D721Med (cell line): ENCODE measurements at places on chromosomes 5 and 9.

GRCh38 chr5:31987985-31988710 lies 186.0 kb downstream of the GOLPH3 start:
- DNase-seq: no peak

GRCh38 chr5:14408969-14409586 lies 172.5 kb upstream of the OTULINL start:
- no peak for DNase-seq

DNA sequence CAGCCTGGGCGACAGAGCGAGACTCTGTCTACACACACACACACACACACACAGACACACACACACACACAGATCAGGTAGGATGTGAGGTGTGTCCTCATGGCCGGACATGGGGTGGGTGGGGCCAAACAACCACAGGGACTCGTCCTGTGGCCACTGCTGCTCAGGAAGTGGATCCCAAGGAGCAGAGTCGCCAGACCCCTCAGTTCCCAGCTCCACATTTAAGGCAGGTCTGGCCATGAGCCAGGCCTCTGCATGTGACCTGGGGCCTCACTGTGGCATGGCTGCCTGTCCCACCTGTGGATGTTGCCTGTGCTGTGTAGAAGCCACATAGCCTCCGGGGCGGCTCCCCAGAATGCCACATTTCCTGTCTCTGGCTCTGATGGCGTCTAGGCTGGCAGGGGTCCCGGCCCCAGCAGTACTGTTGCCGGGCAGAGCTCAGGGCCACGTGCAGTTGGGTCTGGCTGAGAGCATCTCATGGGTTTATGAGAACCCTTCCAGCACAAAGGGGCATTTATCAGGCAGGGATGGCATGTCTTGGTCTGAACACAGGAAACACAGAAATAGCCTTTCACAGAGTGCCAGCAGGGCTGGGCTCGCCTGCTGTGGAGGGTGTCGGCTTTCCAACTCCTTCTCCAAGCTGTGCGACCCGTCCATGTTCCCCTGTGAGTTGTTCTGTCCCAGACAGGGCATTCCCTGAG lies 9.9 kb upstream of the NINJ1 start:
- no peak for DNase-seq

DNA sequence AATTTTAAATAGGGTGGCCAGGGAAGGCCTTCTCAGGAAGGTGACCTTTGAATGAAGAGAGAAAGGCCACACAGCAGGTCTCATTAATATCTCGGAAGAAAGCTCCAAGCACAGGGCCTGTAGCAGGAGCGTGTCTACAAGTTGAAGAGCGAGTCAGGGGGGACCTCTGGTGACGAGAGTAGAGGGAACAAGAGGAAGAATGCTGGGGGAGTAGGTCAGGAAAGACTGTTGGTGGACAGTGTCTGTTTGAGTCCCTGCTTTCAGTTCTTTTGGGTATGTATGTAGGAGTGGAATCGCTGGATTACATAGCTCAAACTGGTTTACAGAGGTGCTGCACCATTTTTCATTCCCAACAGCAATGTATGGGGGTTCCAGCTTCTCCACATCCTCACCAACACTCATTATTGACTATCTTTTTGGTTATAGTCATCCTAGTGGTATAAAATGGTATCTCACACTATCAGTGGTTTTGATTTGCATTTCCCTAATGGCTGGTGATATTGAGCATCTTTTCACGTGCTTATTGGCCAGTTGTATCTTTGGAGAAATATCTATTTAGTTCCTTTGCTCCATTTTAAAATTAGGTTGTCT lies 55.8 kb downstream of the NUP214 start:
- no peak for DNase-seq

DNA sequence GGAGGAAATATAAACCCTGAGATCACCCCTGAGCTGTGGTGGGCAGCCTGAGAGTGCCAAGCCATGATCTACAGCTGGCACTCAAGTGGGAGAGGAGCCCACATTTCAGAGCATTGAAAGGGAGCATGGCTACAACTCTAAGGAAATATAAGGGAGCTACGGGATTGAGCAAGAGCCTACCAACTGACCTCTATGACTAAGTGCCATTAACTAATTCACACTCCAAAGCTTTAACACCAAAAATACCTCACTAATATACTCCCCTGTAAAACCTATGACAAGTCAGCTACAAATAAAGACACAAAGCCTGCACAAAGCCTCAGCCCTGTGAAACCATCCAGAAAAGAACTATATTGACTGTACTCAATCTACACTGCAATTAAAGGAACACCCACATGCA lies 286.8 kb upstream of the RPS23 start:
- DNase-seq: no peak

GRCh38 chr9:37083654-37084053 lies 36.7 kb upstream of the ZCCHC7 start:
- no peak for DNase-seq

- DNase-seq: no peak
Observed at GRCh38 chr5:95843733-95844223, 21.3 kb upstream of the GLRX start.

DNA sequence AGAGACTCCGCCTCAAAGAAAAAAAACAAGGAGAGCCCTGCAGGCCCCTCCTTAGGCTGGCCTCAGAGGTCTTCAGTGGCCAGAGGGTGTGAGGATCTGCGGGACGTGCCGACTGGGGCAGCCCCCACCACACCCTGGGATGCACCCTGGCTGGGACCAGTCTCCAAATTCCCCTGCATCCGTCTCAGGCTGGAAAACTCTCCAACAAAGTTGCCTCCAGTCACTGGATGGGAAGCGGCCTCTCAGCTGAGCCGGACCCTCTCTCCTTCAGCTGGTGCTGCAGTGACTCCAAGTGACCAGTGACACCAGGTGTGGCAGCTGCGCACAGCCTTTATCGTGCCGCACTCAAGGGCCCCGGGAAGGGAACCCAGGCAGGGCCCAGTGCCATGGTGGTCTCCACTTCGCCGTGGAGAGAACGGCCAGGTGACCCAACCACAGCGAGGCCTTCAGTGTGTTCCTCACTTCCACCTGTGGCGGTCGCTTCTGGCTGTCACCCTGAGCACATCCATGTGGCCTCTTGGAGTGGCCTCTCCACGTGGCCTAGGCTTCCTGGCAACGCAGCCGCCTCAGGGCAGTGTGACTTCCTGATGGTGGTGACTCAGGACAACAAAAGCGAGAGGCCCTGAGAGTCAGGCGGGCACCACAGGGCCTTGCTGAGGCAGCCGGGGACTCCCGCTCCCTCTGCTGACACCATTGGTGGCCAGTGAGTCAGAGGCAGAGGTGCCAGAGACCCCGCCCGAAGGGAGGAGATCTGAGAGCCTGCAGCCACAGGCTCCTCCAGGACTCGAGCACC lies 19.3 kb upstream of the CAMSAP1 start:
- DNase-seq: no peak

- DNase-seq: no peak
Observed at GRCh38 chr5:79840084-79840990, 150.7 kb downstream of the CMYA5 start.

- no peak for DNase-seq
Observed at GRCh38 chr5:178206166-178207101, 2.1 kb downstream of the HNRNPAB start.

DNA sequence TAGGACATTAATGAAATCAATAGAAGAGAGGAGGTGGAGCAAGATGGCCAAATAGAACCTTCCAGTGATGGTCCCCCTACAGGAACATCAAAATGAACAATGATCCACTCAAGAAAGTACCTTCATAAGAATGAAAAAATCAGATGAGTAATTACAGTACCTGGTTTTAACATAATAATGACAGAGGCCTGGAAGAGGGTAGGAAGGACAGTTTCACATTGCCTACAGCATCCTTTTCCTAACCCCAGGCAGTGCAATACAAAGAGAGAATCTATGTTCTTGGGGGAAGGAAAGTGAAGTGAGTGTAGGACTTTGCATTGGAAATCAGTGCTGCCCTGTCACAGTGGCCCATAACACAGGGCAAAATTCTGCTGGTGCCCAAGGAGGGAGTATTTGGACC lies 81.2 kb upstream of the SPTLC1 start:
- no peak for DNase-seq

DNA sequence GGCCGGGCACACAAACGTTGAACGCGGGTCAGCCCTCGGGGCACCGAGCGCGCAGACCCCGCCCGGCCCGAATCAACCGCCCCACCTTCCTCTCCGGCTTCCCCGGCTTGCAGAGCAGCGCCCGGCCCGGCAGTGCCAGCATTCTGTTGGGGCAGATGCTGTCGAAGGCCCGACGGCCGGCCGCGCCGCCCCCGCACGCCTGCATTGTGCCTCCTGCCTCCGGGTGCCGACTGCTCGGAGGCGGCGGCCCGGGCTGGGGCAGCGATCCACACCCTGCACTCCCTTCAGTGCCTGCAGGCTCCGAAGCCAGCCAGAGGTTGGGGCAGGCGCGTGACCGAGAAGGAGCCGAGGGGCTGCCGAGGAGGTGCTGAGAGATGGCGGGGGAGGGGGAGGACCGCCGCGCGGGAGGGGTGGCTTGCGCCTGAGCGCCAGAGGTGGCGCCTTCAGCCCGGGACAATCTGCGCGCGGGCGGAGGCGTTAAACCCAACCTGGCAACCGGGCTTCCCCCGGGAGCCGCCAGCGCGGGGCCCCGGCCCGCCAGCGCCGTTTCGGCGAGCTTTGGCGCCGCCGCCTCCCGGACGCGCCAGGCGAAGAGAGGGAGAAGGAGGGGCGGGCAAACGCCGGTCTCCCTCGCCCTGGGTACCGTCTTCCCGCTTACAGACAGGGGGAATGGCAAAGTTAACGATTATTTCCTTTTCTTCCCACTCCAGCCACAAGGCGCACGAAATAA lies at the start of gene MCIDAS:
Gene MCIDAS, minus strand, starts transcription at position 382 of the 730 bp plus-strand sequence. Its CDS starts 177 bp downstream, at position 205.
- DNase-seq: no peak

GRCh38 chr5:135599421-135600151 lies 20.8 kb upstream of the CXCL14 start:
- no peak for DNase-seq

GRCh38 chr5:143933451-143933850 lies 121.5 kb downstream of the HMHB1 start:
- DNase-seq: no peak

DNA sequence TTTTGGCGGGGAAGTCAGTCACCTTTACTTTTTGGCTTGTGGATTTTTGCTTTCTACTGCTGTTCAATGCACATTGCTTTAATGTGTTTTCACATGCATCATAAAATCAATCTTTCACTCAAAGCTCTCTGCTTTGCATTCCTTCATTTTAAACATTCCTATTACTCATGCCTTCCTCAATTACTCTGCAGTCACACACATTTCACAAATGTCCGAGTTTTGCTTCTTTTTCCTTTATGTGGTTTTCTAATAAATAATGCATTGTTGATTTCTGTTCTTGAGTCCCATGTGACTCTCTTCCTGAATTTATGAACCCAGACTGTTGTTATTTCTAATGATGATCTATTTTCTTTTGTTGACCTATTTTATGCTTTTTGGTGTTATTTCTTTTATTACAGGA lies 82.3 kb upstream of the EPB41L4B start:
- no peak for DNase-seq

- no peak for DNase-seq
Observed at GRCh38 chr5:58002323-58002722, 457.6 kb downstream of the PLK2 start.

DNA sequence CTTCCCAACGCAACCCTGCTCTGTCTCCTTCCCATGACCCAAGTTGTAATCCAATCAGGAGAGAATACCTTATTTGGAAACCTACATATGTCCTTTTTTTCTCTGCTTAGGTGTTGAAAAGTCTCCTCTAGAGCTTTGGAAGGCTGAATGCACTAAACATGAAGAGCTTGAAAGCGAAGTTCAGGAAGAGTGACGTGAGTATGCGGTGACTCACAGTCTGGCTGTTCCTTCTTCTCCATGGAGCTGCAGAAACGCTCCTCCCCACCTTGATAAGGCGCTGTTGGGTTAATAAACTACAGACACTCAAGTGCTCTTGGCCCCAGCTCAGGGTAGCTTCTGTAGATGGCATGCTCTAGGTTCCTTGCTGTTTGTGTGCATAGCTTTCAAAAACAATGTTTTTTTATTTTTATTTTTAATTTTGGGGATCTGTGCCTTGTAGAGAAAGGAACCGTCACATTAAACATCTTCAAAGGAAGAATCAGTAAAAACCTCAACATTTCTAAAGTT lies 30.7 kb downstream of the RAI14 start:
- no peak for DNase-seq

DNA sequence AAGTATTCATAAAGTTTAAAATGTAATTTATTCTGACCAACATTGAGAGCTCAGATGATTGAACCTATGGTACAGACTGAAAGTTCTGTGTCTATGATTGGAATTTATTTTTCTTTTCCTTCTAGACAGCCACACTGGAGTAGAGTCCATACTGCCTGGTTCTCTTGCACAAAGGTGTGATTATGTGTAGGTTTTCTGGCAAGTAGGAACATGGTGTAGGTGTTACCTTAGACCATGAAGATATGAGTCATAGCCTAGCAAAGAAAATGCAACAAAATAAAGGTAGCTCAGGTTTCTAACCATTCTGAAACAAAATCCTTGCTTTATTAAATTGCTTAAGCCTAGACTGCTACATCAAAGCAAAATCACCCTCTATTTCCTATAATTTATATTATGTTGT lies 143.4 kb downstream of the CDH12 start:
- DNase-seq: no peak

GRCh38 chr5:140298183-140298601 lies 4.7 kb downstream of the PFDN1 start:
- DNase-seq: no peak

GRCh38 chr9:116806075-116806474 lies 119.0 kb downstream of the TRIM32 start:
- DNase-seq: no peak

DNA sequence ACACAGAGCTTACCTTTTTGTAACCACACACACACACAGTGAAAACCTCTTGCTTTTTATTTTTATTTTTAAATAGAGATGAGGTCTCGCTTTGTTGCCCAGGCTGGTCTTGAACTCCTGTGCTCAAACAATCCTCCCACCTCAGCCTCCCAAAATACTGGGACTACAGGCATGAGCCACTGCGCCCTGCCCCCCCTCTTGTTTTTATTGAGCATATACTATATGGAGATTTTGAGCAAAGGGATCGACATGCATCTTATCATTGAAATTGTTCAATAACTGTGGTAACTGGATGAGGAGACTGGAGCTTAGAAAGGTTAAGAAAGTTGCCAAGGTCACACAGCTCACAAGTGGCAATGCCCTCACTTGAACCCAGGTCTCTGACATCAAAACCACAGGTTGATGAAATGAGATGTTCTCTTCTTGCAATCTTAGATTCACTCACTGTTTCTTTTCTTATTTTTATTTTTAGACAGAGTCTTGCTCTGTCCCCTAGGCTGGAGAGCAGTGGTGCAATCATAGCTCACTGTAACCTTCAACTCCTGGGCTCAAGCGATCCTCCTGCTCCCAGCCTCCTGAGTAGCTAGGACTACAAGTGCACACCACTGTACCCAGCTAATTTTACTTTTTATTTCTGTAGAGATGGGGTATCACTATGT lies 26.8 kb upstream of the STXBP1 start:
- DNase-seq: no peak

- DNase-seq: no peak
Observed at GRCh38 chr9:121694600-121694999, 43.2 kb downstream of the DAB2IP start.

GRCh38 chr5:72179028-72179815 lies 71.9 kb downstream of the MAP1B start:
- DNase-seq: no peak

- DNase-seq: no peak
Observed at GRCh38 chr5:120517607-120518252, 53.6 kb downstream of the PRR16 start.

- DNase-seq: no peak
Observed at GRCh38 chr5:114360816-114361723, 800 bp upstream of the KCNN2 start.

- DNase-seq: no peak
Observed at GRCh38 chr5:143041972-143042770, 272.0 kb downstream of the ARHGAP26 start.

GRCh38 chr9:106023455-106023854 lies 329.1 kb downstream of the TMEM38B start:
- DNase-seq: no peak

- no peak for DNase-seq
Observed at GRCh38 chr5:75021219-75021618, 31.1 kb downstream of the GCNT4 start.
